Activated CD8-positive, alpha-beta memory T cell treated with anti-CD3 and anti-CD28 coated beads for 1 hour (primary cell): ENCODE measurements at places on chromosomes 3 and 15.

- DNase-seq: no peak
Measured at GRCh38 chr15:78256044-78256437, 8.3 kb upstream of the DNAJA4 start.

- no peak for DNase-seq
Measured at GRCh38 chr3:60114191-60114590, 1064.4 kb upstream of the CFAP20DC start.

- DNase-seq: no peak
Measured at GRCh38 chr3:28171962-28172361, 69.5 kb upstream of the CMC1 start.

DNA sequence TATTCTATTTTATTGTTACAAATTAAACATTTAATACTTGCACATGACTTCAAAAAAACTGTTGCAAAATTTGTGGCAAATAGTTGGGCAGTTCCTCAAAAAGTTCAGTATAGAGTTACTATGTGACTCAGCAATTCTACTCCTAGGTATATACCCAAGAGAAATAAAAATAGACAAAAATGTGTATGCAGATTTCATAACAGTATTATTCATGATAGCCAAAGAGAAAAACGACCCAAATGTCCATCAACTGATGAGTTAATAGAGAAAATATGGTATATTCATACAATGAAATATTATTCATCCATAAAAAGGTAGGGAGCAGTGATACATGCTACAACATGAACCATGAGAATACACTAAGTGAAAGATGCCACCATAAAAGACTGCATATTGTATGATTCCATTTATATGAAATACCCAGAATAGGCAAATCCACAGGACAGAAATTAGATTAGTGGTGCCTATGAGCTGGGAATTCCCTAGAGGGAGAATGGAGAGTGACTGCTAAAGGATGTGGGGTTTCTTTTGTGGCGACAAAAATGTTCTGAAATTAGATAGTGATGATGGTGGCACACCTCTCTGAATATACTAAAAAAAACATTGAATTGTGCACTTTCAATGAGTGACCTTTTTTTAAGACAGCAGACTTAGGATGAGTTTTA, 31.6 kb upstream of the CLASP2 start:
- DNase-seq: no peak

GRCh38 chr3:50388720-50389413, 29.5 kb upstream of the TMEM115 start:
- no peak for DNase-seq

DNA sequence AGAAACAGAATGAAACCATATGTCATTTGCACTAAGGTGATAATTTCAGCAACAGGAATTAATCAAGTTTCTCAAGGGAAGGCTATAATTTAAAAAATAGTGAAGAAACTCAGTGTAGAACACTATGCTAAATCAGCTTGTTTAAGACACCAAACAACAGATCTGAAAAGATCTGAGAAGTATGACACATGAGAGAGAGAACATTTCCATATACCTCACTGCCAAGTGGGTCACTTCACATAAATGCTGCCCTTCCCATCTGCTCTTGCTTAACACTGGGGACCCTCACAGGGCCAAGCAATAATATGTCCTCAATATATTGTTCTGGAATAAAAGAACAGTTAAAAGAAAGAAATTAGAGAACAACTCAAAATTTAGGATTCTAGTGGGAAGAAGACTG, 45.6 kb upstream of the CHMP2B start:
- DNase-seq: no peak

- DNase-seq: peak; percentile 70
Measured at GRCh38 chr3:194685718-194686413, at the start of gene FAM43A. FAM43A (plus strand) TSS chr3:194685883; CDS start chr3:194686827, 944 bp downstream.

- no peak for DNase-seq
Measured at GRCh38 chr15:48794697-48795134, 16.2 kb downstream of the CEP152 start.

- no peak for DNase-seq
Measured at GRCh38 chr3:35596335-35596995, 42.9 kb upstream of the ARPP21 start.

DNA sequence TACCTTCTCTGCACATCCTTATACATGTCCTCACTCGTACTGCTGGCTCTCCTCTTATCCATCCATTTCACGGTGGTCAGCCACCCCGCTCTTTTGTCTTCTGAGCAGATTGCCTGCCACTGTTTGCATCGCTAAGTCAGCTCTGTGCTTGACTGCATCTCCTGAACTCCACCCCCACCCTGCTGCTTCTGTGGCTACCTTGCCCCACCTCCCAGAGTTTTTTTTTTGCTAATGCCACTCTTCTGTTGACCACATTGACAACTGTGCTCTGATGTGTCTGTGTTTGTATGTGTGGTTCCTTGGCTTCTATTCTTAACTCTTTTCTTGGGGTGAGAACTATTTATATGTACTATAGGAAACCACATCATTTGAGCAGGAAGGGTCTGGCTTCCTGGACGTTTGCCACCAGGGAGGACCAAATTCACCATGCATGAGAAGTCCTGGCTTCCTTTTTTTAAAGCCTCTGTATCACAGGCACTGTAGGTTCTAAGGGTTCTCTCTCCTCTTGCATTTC, 12.8 kb upstream of the MTMR10 start:
- DNase-seq: no peak

- no peak for DNase-seq
Measured at GRCh38 chr3:21954709-21955108, 203.7 kb upstream of the ZNF385D start.

GRCh38 chr15:72786242-72786641, 2.7 kb upstream of the ADPGK start:
- no peak for DNase-seq

DNA sequence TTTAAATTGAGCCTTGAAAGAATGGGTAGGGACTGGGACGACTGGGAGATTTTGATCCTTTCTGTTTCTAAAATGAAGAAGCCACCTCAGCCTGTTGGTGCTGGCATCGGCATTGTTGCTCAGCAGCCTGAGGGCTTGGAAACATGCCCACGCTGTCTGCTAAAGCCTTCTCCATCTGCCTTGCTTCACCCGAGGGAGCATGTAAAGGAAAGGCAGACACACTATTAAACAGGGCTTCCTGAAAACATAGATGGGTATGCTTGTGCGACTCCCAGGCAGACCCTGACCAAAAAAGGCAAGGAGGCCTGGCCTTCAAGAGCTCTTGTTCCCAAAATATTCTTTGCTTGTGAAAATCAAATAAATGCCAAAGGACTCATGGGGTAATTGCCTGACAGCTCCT, 84.2 kb upstream of the SLC4A7 start:
- DNase-seq: no peak

DNA sequence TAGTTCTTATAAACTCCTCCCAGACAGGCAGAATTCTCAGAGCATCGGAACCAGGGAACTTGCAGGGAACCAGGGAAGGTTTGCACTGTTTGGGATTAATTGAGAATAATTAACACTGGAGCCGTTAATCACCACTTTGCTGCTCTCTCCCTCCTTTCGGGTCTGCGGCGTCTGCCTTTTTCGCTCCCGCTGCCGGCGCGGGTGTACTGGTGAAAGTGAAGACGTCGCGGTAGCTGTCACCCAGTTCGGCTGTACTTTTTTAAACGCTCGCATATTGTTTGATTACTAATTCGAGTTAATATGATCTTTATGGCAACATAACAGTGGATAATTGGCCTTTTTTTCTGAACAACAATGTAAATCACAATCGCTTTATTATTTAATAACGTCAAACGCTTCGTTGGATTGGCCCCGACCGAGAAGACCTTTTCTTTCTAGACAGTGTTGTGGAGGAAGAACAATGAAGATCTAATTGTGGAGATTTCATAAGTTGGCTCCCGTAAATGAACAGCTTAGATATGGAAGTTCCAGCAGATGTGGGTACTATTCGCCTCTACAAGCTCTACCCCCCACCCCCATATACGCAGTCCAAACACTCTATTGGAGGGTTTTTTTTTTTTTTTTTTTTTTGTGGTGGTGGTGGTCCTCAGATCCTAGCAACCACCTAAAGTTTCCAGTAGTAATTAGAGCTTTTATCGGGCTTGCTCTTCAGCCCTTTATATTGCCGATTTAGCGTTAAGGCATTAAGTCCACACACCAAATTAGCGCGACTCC, 12.7 kb downstream of the SOX2 start:
- no peak for DNase-seq

- no peak for DNase-seq
Measured at GRCh38 chr15:59154243-59154642, 49.3 kb downstream of the CCNB2 start.

- DNase-seq: no peak
Measured at GRCh38 chr3:183122257-183122932, 23.1 kb upstream of the MCCC1 start.

GRCh38 chr3:165920984-165921383, 83.8 kb upstream of the BCHE start:
- no peak for DNase-seq

GRCh38 chr3:10285272-10286132, 7.2 kb downstream of the GHRL start:
- no peak for DNase-seq

DNA sequence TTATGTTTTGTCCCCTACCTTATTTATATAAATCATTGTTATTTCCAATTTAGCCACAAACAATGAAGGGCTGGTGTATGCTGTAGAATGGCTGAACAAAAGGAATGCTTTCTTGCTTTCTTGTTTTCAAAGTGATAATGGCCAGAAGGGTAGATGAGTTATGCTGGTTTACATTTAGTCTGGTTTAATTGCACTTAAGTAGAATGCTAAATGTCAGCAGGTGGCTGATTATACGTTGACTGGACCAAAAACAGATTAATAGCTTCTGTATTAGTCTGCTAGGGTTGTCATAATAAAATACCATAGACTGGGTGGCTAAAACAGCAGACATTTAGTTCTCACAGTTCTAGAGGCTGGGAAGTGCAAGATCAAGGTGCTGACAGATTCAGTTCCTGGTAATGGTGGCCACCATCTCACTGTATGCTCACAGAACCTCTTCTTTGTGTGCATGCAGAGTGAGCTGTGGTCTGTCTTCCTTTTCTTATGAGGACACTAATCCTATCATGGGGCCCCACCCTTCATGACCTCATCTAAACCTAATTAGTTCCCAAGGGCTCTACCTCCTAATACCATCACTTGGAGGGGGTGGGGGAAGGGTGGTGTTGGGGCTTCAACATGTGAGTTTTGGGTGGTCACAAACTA, 17.1 kb upstream of the XIRP1 start:
- no peak for DNase-seq

GRCh38 chr3:47250309-47251060, 32.1 kb downstream of the KIF9 start:
- DNase-seq: no peak
